CD4-positive, alpha-beta T cell treated with Interleukin-15 for 1 hour (primary cell): ENCODE measurements at places on chromosomes 1 and 21.

DNA sequence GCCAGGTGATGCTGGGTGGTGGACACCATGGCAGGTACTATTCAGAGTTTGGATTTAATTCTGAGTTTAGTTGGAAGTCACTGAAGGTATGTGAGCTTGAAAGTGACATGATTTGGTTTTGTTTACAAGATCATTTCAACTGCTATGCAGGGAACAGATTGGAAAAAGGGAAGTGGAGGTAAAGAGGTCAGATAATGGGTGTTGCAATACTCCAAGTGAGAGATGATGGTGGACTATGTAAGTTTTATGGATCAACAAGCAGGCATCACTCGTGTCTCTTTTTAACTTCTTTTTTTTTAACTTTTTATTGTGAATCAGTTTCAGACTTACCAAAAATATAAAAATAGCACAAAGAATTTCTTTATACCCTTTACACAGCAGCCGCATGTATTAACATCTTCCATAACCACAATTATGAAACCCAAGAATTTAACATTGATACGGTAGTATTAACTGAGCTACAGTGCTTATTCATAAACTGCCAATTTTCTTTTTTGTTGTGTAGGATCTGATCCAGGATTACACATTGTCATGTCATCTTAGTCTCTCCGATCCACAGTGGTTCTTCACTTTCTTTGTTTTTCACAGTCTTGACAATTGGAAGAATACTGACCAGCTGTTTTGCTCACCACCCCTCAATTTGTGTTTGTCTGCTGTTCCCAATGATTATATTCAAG, 24.9 kb upstream of the NHLH2 start:
- no peak for DNase-seq

DNA sequence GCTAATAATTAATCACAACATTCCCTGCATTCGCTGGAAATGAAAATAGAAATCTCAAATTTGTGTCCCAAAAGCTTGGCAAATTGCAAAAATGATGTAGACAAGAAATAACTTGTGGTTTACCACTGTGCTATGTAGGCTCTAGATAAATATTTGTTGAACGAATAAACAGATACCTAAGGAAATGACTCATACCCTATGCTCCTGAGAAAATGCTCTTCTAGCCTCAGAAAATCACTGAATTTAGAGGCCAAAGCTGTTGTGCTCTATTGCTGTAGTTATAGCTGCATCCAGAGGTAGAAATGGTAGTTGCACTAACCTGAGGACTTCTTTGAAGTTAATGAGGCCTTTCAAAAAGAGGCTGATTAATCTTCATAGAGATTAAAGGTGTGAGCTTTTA, 142.0 kb upstream of the ZNHIT6 start:
- no peak for DNase-seq

- DNase-seq: no peak
Measured at GRCh38 chr1:47708019-47708535, 270.2 kb downstream of the FOXD2 start.

DNA sequence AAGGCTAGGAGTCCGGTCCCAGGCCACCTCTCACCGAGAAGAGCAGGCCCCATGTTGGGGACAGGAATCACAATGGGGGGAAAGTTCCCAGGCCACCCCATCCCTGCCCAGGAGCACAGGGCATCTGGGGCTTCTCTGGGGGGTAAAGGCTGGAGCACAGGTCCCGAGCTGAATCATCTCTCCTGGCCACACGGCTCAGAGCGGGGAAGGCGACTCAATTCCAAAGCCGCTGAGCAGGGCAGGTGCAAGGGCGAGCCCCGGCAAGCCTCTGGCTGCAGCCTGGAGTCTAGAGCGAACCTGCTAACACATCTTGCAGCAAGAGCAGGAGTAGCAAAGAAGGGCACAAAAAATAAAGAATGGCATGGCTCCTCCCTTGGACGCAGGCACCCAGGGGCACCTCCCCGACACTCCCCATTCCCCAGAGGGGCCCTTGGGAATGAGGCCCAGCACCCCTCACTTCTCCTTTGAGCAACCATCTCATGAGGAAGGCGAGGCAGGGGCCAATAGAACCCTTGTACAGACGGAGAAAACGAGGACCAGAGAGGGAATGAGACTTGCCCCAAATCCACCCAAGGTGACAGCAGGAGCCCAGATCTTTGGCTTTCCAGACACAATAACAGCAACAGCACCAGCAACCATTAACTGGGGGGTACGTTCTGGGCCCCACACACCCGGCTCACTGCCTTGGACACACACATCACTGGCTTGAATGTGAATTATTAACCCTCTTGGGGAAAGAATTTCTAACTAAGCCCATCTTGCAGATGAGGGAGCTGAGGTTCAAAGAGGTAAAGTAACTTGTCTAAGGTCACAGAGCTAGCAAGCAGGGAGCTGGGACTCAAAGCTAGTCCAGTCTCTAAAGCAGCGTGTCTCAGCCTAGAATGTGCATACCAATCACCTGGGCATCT, 20.7 kb upstream of the ALDH4A1 start:
- DNase-seq: no peak

- DNase-seq: no peak
Measured at GRCh38 chr21:29350246-29350779, 51.6 kb downstream of the BACH1 start.

DNA sequence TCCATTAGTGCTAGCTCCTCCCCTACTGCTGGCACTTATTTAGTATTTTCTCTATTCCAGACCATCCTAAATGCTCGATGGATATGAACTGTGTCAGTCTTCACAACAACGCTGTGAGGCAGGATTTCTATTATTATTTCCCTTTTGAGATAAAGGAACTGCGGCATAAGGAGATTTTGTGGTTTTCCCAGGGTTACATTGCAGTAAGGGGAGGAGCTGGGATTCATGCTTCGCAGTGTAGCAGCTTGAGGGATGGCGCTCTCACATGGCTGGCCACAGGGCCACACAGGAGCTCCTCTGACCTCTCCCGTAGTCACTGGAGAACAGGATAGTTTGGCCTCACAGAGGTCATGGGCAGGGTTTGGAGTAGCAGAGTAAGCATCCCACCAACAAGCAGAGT, 116.9 kb downstream of the BEND5 start:
- DNase-seq: no peak

DNA sequence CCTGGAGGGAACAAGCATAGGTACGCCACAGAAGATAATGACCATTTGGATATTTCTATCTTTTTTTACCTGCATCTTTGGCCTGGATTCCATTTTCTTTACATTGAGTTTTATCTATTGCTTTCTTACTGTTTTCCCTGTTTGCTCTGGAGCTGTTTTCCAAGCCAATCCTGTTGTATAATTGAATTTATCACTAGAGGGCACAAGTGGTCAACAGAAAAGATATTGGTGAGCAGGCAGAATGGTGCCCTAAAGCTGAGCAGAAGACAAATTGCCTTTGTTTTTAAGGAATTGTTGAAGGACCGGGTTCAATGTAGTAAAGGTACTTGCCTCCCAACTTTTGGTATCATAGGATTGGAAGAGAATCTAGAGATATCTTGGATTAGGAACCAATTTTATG, 152.8 kb downstream of the PPP1R12B start:
- DNase-seq: no peak

- DNase-seq: no peak
Measured at GRCh38 chr1:178934546-178934945, 63.7 kb upstream of the ANGPTL1 start.

- DNase-seq: no peak
Measured at GRCh38 chr1:52569449-52570210, 16.7 kb upstream of the TUT4 start.
